ENCODE measurements at places on chromosomes 12 and 14. TPM values are rescaled to one million over a fixed set of nuclear protein-coding genes. Genes with fewer than 3 reads are reported as not detected.

DNA sequence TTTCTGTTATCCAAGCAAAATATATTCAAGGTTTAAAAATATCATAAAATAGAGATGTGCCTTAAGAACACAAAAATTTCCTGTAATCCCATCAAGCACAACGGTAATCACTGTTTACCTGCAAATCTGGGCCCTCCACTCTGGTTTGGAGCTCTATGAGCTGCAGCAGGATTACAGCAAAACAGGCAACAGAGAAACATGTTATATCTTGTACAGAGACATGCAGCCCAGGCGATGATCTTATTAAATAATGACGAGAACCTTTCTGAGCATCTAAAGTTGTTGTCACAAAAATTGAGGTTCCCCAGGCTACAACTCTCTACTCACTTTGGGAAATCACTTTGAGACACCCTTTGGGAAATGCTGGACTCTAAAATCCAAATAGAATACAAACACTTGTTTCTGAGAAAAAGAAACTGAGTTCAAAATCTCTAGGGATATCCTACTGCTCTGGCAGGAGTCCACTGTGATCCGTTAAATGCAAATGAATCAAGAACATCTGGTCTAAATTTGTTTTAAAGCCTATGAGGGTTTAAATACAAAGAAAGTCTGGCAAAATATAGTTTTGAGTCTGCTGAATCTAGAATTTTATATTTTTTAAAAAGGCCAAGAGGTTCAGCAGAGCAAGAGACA lies 36.3 kb downstream of the STON2 start:
- no peak for DNase-seq

DNA sequence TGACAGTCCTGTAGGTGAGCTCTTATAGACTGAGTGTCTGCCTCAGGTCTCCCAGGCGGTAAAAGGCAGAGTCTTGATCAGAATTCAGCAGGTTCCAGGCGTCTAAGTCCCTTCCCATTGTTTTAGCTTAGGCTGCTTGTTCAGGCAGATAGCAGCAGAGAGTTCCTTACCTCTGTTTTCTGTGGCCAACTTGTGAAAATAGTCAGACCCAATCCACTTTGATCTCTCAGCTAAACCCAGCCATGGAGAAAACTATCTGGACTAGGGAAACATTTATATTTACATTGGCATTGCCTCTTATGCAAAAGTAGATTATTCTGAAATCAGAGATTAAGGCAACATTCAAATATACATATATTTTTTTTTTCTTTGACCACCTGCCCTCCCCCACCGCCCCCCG lies 21.4 kb downstream of the CCDC62 start:
- DNase-seq, result no peak

DNA sequence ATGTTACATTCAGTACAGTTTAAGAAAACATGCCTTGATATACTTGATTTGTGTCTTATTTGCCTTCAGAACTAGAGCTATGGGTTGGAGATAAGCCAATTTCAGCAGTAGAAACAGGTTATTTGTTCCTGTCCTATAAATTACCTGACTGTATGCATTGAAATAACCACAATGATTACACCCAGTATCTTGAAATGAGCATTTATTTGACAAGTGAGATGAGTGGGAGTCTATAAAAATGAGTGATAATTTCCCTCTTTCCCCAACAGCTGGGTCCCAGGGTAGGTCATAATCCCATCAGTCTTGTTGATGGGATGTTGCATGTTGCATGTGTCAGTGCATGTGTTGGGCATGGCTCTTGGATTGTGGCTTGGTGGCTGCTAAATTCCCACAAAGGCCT lies 3.7 kb downstream of the TAS2R42 start:
- no peak for DNase-seq

DNA sequence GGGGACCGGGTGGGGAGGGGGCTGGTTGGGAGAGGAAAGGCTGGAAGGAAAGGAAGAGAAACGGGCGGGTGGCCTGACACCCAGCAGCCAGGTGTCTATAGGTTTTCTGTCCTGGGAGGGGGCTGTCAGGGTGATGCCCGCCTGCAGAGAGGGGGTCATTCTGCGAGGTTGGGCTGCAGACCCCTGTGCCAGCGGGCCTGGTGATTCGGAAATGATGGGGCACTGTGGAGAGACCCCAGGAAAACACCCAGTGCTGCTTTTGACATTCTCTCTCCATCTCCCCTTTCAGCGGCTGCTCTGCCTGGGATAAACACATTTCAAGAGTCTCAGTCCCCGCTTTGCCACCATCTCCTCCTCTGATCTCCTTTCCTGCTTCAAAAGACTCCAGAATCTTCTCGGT lies 168.5 kb upstream of the RTL1 start:
- DNase-seq, result no peak

ACRBP gene
- total RNA-seq, result 0.21 TPM

UNC79 gene
- 0.06 TPM for total RNA-seq

ACSM4 gene
- total RNA-seq, result not detected

DNA sequence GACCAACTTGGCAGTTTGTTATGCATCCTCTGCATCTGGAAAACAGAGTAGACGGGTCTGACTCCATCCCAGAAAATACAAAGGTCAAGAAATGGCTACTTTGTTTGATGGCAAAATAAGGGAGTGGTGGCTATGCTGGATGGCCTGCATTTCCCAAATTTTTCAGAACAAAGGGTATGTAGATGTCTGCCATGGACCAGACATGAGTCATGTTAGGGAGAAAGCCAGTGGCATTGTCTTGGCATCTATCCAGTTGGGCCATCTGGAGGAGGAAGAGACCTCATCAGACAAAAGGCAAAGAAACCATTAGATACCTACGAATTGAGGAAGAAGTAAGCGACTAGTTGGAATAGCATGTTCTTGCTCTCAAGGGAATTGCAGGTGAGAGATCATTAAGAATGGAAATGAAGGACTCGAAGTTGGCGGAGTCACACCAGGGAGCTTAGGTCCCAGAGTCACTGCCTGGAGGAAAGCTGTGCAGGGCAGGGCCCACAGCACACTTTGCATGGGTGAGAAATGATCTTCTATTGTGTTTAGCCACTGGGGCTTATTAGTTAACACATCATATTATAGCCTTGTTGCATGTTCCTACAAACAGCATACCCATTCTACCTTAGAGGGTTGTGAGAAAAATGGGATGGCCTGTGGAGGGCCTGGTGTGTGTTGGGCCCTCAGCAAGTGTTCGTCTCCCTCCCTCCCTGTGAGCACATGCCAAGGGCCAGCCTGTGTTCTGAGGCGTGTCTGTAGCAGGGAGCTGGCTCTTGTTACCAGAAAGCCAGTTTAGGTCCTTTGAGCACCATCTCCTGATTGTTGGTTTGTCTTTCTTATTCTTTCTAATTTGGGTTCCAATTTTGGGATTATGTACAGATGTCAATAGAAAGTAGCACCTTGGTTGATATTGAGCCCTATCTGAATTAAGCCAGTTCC lies 119.4 kb downstream of the KTN1 start:
- DNase-seq, result peak; percentile 46

DNA sequence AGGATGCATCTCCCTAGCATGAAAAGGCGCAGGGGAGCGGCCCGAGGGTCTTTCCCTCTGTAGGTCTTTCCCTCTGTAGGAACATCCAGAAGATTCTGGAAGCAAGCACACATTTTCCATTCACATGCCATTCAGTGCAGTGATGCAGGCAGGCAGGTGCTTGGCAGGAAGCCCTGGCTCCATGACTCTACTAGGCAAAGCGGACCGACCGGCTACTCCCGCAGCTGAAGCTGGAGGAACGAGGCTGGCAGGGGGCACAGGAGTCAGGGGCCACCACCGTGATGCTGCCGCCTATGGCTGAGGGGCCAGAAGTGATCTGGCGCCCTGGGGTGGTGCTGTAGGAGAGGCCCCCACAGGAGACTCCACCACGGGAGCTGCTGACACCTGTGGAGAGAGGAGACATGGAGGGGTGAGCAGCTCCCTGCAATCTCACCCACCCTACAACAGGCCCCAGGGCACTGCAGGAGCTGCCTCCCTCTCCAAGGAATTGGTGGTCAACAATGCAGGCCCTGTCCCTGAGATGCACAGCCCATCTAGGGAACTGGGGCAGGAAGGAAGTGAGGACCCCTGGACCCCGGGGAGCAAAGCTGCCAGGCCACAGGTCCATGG lies 6.5 kb downstream of the KRT85 start:
- no peak for DNase-seq

- no peak for DNase-seq
These were observed 462.9 kb upstream of the PRICKLE1 start for GRCh38 chr12:43052441-43052840.

DNA sequence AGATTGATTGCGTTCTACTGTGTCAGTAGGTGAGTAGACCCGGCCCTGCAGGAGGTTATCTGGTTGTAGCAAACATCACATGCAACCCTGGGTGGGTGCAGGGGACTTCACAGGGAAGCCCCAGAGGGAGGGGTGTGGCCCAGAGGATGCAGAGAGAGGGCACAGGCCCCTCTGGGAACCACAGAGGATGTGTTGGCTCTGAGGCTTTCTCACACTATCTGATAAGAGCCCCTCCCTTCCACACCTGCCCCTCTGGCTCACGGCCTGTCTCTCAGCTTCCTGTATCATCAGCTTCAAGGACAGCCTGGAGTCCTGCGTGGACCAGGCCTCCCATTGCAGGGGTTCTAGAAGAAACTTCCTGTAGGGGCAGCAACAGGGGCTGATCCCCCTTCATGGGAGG lies 101.9 kb downstream of the RIN3 start:
- no peak for DNase-seq

ANAPC5 gene
- total RNA-seq, result 94.0 TPM

PLXNC1 gene
- 0.24 TPM for total RNA-seq

- DNase-seq, result no peak
These were observed 181.6 kb upstream of the FOXN3 start for GRCh38 chr14:89598548-89599186.

ZFHX2 gene
- 3.4 TPM for total RNA-seq
